ENCODE measurements at places on chromosomes 6 and 20. TPM values are rescaled to one million over a fixed set of nuclear protein-coding genes. Genes with fewer than 3 reads are reported as not detected.

WFDC11 gene
- total RNA-seq, result not detected

GRCh38 chr6:35328108-35328723 is 14.1 kb upstream of the PPARD start:
- H3K27me3 ChIP-seq, result no peaks in the 10 kb centered on the region
- peaks cover 9% of the 10 kb centered on the region for H3K36me3 ChIP-seq
- peak; percentile 26 for DNase-seq
- no peak overlapping the region for H3K27ac ChIP-seq
- no peak overlapping the region for H3K4me3 ChIP-seq

GRCh38 chr6:165574220-165575157 is 88.6 kb downstream of the PDE10A start:
- H3K27ac ChIP-seq, result no peak overlapping the region
- no peaks in the 10 kb centered on the region for H3K4me1 ChIP-seq
- H3K4me3 ChIP-seq, result no peak overlapping the region
- H3K36me3 ChIP-seq, result no peaks in the 10 kb centered on the region

GRCh38 chr6:11702500-11703130 is 76.0 kb downstream of the ADTRP start:
- H3K4me1 ChIP-seq, result no peaks in the 10 kb centered on the region
- DNase-seq, result no peak
- H3K36me3 ChIP-seq, result no peaks in the 10 kb centered on the region
- H3K27me3 ChIP-seq, result no peaks in the 10 kb centered on the region

GRCh38 chr6:75079589-75079988 is 126.3 kb downstream of the COL12A1 start:
- H3K4me3 ChIP-seq, result no peak overlapping the region
- DNase-seq, result no peak
- no peaks in the 10 kb centered on the region for H3K27me3 ChIP-seq
- no peaks in the 10 kb centered on the region for H3K4me1 ChIP-seq
- no peak overlapping the region for H3K27ac ChIP-seq

RAET1L gene
- not detected for total RNA-seq

- H3K4me1 ChIP-seq, result peaks cover 13% of the 10 kb centered on the region
- no peak overlapping the region for H3K27ac ChIP-seq
- H3K36me3 ChIP-seq, result no peaks in the 10 kb centered on the region
- no peaks in the 10 kb centered on the region for H3K27me3 ChIP-seq
Measured at GRCh38 chr6:20060252-20060651, 152.0 kb downstream of the MBOAT1 start.

- no peaks in the 10 kb centered on the region for H3K4me1 ChIP-seq
- no peaks in the 10 kb centered on the region for H3K27me3 ChIP-seq
- H3K4me3 ChIP-seq, result no peak overlapping the region
- no peak for DNase-seq
- H3K36me3 ChIP-seq, result no peaks in the 10 kb centered on the region
Measured at GRCh38 chr6:80357674-80358073, 251.2 kb downstream of the BCKDHB start.

DNA sequence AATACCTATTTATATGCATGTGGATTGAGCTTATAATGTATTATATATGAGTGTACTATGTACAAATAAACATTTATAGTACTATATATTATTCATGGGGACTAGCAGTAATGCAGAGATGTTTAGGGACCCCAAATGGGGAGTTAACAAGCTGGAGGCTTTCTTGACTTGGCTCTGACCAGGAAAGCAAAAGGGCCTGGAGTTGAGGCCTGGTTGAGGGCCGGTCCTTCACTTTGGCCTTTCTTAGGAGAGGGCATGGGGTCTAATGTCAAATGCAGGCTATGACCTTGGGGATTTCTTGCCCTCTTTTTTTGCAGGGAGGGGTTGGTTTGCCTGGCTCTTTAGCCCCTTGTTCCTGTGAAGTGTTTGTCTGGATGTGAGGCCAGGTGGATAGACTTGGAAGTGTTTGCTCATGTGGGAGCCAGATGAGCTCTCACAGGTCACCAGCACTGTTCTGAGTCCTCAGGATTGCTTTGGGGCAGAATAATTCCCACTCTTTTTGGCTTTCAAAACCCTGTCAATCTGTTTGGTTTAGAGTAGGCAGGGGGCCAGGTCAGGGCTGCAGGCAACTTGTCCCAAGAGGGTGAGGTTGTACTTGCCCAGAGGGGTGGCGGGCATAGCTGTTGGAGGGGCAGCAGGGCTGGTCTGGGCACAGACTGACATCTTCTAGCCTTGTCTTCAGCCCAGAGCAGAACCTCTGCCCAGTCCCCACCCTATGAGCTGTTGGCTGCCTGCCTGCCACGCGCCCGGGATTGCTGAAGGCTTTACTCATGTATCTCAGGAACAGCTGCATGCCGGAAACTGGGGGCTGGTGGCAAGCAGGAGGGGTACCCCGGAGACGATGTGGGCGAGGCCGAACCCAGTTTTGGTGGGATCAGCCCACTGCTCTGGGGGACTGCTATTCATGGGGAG is 14.6 kb downstream of the TJAP1 start:
- no peak overlapping the region for H3K4me3 ChIP-seq
- no peak overlapping the region for H3K27ac ChIP-seq
- peaks cover 19% of the 10 kb centered on the region for H3K4me1 ChIP-seq
- H3K27me3 ChIP-seq, result no peaks in the 10 kb centered on the region
- no peak for DNase-seq

DNA sequence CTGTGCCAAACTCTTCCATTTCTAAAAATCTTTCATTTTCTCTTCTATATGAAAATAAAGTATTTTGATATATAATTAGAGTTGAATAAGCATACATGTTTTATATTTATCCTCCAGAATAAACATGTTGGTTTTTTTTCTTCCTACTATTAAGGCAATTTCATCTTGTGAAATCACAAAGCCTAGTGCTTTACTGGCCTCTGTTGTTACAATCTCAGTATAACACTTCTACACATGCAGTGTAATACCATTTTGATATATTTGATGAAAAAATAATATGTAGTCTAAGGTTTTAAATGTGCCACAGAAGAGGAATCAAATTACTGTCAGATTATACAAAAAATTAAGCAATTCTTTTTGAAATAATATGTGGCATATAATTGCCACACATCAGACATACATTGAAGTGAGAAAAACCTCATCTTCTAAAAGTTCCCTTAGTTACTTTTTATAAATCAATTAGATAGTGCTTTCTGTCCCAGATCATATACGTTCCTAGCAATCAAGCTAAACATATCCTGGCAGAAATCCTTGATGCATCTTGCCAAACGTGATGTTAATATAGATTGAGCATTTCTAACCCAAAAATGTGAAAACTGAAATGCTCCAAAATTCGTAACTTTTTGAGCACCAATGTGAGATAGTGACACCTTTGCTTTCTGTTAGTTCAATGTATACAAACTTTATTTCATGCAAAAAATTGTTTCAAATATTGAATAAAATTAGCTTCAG is 225.1 kb upstream of the MANEA start:
- H3K4me3 ChIP-seq, result no peak overlapping the region
- DNase-seq, result no peak
- no peaks in the 10 kb centered on the region for H3K4me1 ChIP-seq
- H3K27me3 ChIP-seq, result no peaks in the 10 kb centered on the region
- H3K36me3 ChIP-seq, result no peaks in the 10 kb centered on the region

GRCh38 chr6:40170856-40171255 is 236.6 kb upstream of the MOCS1 start:
- no peak for DNase-seq
- H3K4me3 ChIP-seq, result no peak overlapping the region
- H3K36me3 ChIP-seq, result no peaks in the 10 kb centered on the region
- no peaks in the 10 kb centered on the region for H3K27me3 ChIP-seq

GRCh38 chr20:20503777-20504530 is 136.1 kb downstream of the INSM1 start:
- H3K4me1 ChIP-seq, result no peaks in the 10 kb centered on the region
- no peaks in the 10 kb centered on the region for H3K27me3 ChIP-seq
- peaks cover 44% of the 10 kb centered on the region for H3K36me3 ChIP-seq
- H3K27ac ChIP-seq, result no peak overlapping the region
- no peak for DNase-seq
- H3K4me3 ChIP-seq, result no peak overlapping the region

DNA sequence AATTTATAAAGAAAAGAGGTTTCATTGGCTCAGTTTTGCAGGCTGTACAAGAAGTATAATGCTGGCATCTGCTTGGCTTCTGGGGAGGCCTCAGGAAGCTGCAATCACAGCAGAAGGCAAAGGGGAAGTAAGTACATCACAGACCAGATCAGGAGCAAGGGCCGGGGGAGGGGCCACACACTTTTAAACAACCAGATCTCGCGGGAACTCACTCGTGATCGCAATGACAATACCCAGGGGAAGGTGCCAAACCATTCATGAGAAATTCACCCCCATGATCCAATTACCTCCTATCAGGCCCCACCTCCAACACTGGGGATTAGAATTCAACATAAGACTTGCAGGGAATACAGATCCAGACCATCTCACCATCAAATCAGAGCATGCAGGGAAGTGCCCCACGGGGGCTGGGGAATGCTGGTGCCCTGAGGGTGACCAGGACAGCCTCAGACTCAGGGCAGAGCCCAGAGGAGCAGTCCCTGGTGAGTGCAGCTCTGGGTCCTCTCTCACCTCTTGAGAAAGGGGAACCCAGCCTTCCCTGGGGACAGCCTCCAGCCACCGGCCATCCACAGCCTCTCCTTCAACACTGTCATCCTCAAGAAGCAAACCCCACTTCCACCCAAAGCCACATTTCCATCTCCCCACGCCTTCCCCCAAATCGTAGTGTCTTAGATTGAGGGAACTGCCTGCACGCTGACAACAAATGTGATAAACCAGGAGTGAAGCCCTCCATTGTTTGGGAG is 80.7 kb downstream of the ANKRD60 start:
- no peaks in the 10 kb centered on the region for H3K27me3 ChIP-seq
- H3K36me3 ChIP-seq, result no peaks in the 10 kb centered on the region
- H3K4me1 ChIP-seq, result no peaks in the 10 kb centered on the region
- H3K27ac ChIP-seq, result no peak overlapping the region
- DNase-seq, result no peak

MYT1 gene
- not detected for total RNA-seq

DNA sequence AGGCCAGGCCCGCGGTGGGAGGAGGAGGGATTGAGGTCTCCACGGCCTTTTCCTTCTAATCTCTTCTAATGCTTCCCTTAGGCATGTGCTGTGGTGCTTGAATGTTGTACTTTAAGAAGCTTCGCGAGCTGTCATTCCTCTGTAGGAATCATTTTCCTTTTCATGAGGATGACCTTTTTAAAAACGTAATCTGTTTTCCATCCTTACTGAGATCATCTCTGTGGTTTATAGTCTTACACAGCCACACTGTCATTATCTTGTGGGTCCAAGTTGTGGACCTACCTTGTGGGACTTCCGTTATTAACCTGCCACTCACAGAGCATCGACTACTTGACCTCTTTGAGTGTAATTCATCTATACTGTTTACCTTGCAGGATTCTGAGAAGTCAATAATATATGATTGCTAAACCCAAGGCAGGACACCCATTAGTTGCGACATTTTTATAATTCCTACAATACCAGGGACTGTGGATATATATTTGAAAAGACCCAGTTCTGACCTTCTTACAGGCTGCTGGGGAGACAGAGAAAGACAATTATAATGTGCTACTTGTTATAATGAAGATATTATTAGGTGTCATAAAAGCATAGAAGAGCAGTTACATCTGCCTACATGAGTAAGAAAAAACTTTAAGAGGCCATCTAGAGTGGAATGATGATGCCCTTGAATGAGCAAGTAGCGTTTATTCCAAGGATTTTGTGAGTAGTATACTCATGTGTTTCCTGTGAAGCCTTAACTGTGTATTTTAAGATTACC is 842 bp downstream of the SLC25A27 start:
- no peaks in the 10 kb centered on the region for H3K36me3 ChIP-seq
- H3K27me3 ChIP-seq, result peaks cover 20% of the 10 kb centered on the region
- H3K27ac ChIP-seq, result no peak overlapping the region
- H3K4me3 ChIP-seq, result no peak overlapping the region
- DNase-seq, result no peak
- peaks cover 5% of the 10 kb centered on the region for H3K4me1 ChIP-seq

RIMS1 gene
- not detected for total RNA-seq

DNA sequence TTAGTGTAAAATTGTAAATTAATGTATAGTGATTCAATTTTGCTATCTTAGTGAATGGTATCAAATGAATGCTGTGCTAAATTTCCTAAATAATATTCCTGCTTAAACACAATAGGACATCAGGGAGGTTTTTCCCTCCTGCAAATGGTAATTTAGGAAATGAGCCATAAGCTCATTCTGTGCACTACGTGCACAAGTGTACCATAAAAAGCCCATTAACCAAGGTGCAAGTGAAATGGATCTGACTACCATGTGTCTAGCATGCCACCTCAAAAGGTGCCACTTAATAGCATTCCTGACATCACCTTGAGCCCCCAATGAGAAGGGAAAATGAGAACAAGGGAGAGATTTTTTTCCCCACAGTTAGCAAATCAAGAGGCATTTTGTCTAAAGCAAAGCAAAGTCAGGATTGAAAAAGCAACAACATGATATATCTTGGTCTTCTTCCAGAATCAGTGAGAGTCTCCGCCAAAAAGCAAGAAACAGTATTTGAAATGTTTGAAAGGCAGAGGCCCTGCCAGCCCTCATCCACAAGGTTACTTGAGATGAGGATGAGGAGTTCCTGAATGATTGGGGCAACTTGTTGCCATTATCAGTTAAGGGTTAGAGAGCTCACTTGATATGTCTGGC is 334.2 kb upstream of the RSPO3 start:
- H3K4me1 ChIP-seq, result no peaks in the 10 kb centered on the region
- no peaks in the 10 kb centered on the region for H3K27me3 ChIP-seq
- no peaks in the 10 kb centered on the region for H3K36me3 ChIP-seq
- DNase-seq, result no peak

ECT2L gene
- not detected for total RNA-seq

NFKBIE gene
- total RNA-seq, result 44.9 TPM

DNA sequence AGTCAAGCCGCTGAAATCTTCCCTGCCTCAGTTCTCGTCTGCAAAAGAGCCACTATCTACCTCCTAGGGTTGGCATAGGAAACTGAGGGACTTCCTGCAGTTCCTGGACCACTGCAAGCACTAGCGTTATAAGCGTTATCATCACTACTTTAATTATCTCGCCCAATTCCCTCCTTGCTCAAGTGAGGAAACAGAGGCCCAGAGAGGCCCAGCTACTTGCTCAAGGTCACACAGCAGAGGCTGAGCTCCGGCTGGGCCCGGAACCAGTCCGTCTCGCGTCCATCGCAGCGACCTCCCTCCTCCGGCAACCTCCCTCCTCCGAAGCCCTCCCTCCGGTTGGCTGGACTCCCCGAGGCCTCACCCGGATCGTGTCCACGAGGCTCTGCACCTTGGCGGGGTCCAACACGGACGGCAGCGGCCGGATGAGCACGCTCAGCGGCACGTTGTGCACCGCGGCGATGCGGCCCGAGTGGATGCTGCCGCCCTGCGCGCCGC is 338 bp downstream of the SRXN1 start:
- peak overlapping the region; percentile 59 for H3K4me3 ChIP-seq
- H3K27me3 ChIP-seq, result no peaks in the 10 kb centered on the region
- peak overlapping the region; percentile 38 for H3K27ac ChIP-seq
- peaks cover 8% of the 10 kb centered on the region for H3K36me3 ChIP-seq
- peaks cover 22% of the 10 kb centered on the region for H3K4me1 ChIP-seq

GRCh38 chr20:62766716-62767115 is 29.6 kb upstream of the MRGBP start:
- H3K27ac ChIP-seq, result no peak overlapping the region
- H3K36me3 ChIP-seq, result no peaks in the 10 kb centered on the region
- no peak for DNase-seq
- H3K4me1 ChIP-seq, result no peaks in the 10 kb centered on the region
- no peak overlapping the region for H3K4me3 ChIP-seq
- no peaks in the 10 kb centered on the region for H3K27me3 ChIP-seq

MCM3 gene
- 26.4 TPM for total RNA-seq

- no peak overlapping the region for H3K4me3 ChIP-seq
- no peaks in the 10 kb centered on the region for H3K4me1 ChIP-seq
- H3K27ac ChIP-seq, result no peak overlapping the region
Measured at GRCh38 chr20:12976720-12977309, 32.0 kb upstream of the SPTLC3 start.

- no peaks in the 10 kb centered on the region for H3K4me1 ChIP-seq
- H3K27me3 ChIP-seq, result no peaks in the 10 kb centered on the region
- no peak overlapping the region for H3K27ac ChIP-seq
Measured at GRCh38 chr20:9474835-9475415, 39.5 kb upstream of the LAMP5 start.

TP53INP2 gene
- 56.3 TPM for total RNA-seq

FKBP1C gene
- not detected for total RNA-seq

Measured in natural killer cell (primary cell).